ENCODE measurements at places on chromosomes 7 and 10. TPM values are rescaled to one million over a fixed set of nuclear protein-coding genes. Genes with fewer than 3 reads are reported as not detected.

Gene GPR15LG
- not detected for total RNA-seq

Gene VWC2
- total RNA-seq, result not detected

Gene CTTNBP2
- total RNA-seq, result 8.8 TPM

Gene IFIT1B
- not detected for total RNA-seq

Gene DLD
- 57.5 TPM for total RNA-seq

Gene AGAP5
- 5.4 TPM for total RNA-seq

Gene OR2A1
- total RNA-seq, result 0.33 TPM

Gene ADGRA1
- not detected for total RNA-seq

Gene CTAGE8
- total RNA-seq, result 0.48 TPM

- no peak overlapping the region for H3K27ac ChIP-seq
- H3K4me1 ChIP-seq, result no peaks in the 10 kb centered on the region
- no peaks in the 10 kb centered on the region for H3K36me3 ChIP-seq
- no peak for DNase-seq
Measured at GRCh38 chr10:105974803-105975456, 1189.6 kb downstream of the SORCS1 start.

DNA sequence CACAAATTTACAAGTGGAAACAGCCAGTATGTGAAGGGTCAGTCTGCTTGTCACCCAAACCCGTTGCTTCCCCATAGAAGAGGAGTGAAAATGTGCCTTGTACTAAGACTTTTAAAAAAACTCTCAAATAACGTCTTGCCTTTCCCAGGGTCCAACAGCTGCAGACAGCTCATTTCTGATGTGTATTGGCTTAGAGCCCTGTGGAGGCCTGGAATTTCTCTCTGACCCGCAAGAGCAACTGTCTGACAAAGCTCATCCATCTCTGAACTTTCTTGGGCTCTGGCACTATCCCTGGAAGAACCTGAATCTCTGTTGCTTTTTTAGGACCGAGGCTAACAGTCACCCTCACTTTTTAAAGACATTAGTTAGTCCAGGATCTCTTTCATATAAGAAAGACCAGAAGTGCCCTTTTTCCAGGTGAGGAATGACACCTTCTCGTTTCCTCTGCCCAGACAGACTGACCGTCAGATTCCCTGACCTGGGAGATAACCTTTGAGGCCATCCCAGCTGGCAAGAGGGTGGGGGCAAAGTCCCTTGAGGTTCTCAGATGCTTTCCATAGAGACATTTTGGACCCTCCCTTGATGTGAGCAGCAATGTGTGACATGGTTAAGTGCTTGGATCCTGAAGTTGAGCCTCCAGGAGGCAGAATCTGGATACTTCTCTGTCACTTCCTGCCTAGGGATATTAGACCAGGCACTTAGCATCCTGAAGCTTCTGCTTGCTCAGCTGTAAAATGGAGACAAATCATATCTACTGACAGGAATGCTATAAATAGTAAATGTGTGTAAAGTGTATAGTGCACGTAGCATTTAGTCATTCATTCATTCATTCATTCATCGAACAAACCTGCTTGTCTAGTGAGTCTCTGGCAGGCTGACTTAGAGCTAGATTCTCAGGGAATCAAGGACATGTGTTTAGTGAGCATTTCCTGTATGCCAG, 4.5 kb upstream of the NODAL start:
- peaks cover 5% of the 10 kb centered on the region for H3K4me1 ChIP-seq
- no peak overlapping the region for H3K27ac ChIP-seq
- no peak for DNase-seq
- H3K27me3 ChIP-seq, result no peaks in the 10 kb centered on the region
- H3K36me3 ChIP-seq, result no peaks in the 10 kb centered on the region

GRCh38 chr7:82699773-82700186, 256.2 kb upstream of the CACNA2D1 start:
- no peaks in the 10 kb centered on the region for H3K36me3 ChIP-seq
- DNase-seq, result peak; percentile 17
- no peak overlapping the region for H3K27ac ChIP-seq
- no peak overlapping the region for H3K4me3 ChIP-seq

- H3K27me3 ChIP-seq, result no peaks in the 10 kb centered on the region
- no peak overlapping the region for H3K27ac ChIP-seq
- H3K36me3 ChIP-seq, result no peaks in the 10 kb centered on the region
- no peak overlapping the region for H3K4me3 ChIP-seq
Measured at GRCh38 chr7:20116869-20117268, 100.3 kb downstream of the MACC1 start.

DNA sequence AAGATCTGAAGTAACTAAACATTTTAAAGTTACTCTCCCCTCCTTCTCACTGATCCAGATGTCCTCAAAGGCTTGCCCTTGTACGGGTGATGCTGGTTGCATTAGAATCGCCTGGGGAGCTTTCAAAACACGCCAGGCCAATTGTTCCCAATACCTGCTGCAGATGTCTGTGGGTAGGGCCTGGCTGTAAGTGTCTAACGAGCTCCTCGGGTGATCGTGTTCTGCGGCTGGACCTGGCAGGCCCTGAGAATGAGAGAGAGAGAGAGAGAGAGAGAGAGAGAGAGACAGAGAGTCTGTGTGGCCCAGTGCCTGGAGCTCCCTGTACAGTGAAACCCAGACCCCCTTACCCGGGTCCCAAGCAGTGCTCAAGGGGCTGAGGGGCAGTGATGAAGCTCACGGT, 8.4 kb downstream of the COL13A1 start:
- no peaks in the 10 kb centered on the region for H3K36me3 ChIP-seq
- no peak overlapping the region for H3K4me3 ChIP-seq
- H3K4me1 ChIP-seq, result no peaks in the 10 kb centered on the region
- no peaks in the 10 kb centered on the region for H3K27me3 ChIP-seq
- peak overlapping the region; percentile 3 for H3K27ac ChIP-seq
- no peak for DNase-seq

GRCh38 chr7:131835141-131835540, 278.7 kb upstream of the PODXL start:
- no peaks in the 10 kb centered on the region for H3K36me3 ChIP-seq
- no peak overlapping the region for H3K4me3 ChIP-seq
- no peak overlapping the region for H3K27ac ChIP-seq
- no peak for DNase-seq
- H3K4me1 ChIP-seq, result no peaks in the 10 kb centered on the region

DNA sequence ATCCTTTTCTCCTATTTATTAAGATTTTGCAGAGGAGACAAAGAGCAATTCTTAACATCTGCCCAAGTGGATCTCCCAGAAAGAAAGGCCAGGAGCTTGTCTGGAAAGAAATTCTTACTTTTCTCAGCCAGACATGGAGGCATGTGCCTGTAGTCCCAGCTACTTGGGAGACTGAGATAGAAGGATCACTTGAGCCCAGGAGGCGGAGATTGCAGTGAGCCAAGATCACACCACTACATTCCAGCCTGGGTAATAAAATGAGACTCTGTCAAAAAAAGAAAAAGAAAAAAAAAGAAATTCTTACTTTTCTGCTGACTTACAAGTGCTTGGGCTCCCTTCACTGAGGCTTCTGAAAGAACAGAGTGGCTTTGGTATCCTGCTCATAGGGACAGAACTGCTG, 2.4 kb upstream of the CYP3A43 start:
- no peak overlapping the region for H3K27ac ChIP-seq
- DNase-seq, result no peak
- no peak overlapping the region for H3K4me3 ChIP-seq
- no peaks in the 10 kb centered on the region for H3K27me3 ChIP-seq
- H3K4me1 ChIP-seq, result no peaks in the 10 kb centered on the region

- H3K4me3 ChIP-seq, result no peak overlapping the region
- no peaks in the 10 kb centered on the region for H3K4me1 ChIP-seq
- H3K27ac ChIP-seq, result no peak overlapping the region
- DNase-seq, result no peak
- H3K36me3 ChIP-seq, result no peaks in the 10 kb centered on the region
- H3K27me3 ChIP-seq, result no peaks in the 10 kb centered on the region
Measured at GRCh38 chr10:10056961-10057360, 960.7 kb upstream of the CELF2 start.

GRCh38 chr7:39153113-39153512, 175.4 kb downstream of the POU6F2 start:
- no peak overlapping the region for H3K27ac ChIP-seq
- no peak overlapping the region for H3K4me3 ChIP-seq
- H3K27me3 ChIP-seq, result no peaks in the 10 kb centered on the region
- DNase-seq, result no peak
- H3K4me1 ChIP-seq, result no peaks in the 10 kb centered on the region

GRCh38 chr7:82859106-82859850, 303.4 kb downstream of the PCLO start:
- no peak overlapping the region for H3K4me3 ChIP-seq
- no peaks in the 10 kb centered on the region for H3K27me3 ChIP-seq
- no peak for DNase-seq
- no peak overlapping the region for H3K27ac ChIP-seq
- no peaks in the 10 kb centered on the region for H3K4me1 ChIP-seq

DNA sequence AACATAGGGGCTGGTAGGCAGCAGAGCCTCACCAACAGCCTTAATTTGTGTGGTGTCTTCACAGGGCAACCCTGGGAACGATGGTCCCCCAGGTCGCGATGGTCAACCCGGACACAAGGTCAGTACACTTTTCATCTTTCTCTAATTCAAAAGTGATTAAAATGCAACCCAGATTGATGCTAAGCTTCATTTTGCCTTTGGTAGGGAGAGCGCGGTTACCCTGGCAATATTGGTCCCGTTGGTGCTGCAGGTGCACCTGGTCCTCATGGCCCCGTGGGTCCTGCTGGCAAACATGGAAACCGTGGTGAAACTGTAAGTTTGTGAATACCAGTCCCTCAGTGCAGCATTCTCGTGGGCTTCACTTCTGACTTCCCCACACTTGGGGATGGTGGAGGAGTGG, 30.9 kb downstream of the COL1A2 start:
- peaks cover 5% of the 10 kb centered on the region for H3K36me3 ChIP-seq
- no peak overlapping the region for H3K4me3 ChIP-seq
- H3K27ac ChIP-seq, result peak overlapping the region; percentile 23

- DNase-seq, result no peak
- H3K36me3 ChIP-seq, result no peaks in the 10 kb centered on the region
- H3K4me1 ChIP-seq, result no peaks in the 10 kb centered on the region
Measured at GRCh38 chr7:131637859-131638258, 81.4 kb upstream of the PODXL start.

DNA sequence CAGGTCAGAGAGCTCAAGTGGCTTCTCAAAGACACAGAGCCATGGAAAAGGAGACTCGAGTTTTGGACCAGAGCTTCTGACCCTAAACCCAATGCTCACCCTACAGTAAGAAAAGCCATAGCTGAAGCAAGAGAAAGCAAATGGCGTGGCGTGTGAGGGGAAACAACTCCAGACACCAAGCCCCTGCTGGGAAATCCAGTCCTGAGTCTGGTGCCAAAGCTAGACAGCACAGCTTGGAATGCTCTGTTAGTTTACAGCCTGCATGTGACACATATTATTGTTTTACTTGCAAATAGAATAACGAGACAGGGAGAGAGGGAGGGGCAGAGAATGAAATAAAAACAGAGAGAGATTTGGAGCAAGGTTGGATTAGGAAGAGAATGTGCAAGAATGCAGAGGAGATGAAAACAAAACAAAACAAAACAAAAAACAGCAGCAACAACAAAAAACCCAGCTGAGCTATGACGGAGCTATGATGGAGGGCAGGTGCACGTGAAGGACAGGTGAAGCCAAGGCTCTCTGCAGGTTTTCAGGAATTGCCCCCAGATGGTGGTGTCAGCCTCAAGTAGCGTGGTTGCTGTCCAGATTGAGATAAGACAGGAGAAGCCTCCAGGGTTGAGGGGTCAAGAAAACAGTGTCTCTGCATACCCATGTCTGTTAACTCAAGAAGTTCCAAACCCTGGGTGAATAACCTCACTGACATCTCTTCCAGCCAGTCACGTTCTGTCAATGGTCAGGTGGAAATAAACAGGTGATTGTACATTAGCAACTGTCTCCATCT, 69.7 kb upstream of the LRRC18 start:
- no peak overlapping the region for H3K4me3 ChIP-seq
- H3K27me3 ChIP-seq, result no peaks in the 10 kb centered on the region
- no peak overlapping the region for H3K27ac ChIP-seq
- no peaks in the 10 kb centered on the region for H3K4me1 ChIP-seq

DNA sequence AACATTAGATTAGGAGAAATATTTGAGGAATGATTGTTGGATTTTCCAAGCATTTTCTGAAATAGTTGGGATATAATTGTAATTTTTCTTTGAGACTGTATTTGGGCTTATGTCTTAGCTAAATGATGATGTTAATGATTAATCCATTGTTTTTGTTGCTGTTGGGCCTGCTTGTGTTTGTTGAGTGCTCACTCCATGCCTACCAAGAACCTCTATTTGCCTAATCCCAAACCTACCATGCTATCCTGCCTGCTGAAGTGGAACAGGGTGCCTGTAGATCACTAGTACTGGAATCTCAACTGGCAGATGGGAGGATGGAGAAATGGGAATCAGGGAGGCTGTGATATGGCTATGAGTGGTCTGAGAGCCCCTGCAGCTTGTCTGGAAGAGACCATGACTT, 565.5 kb downstream of the SORCS3 start:
- H3K4me3 ChIP-seq, result no peak overlapping the region
- H3K27ac ChIP-seq, result no peak overlapping the region
- no peaks in the 10 kb centered on the region for H3K36me3 ChIP-seq
- no peaks in the 10 kb centered on the region for H3K4me1 ChIP-seq

DNA sequence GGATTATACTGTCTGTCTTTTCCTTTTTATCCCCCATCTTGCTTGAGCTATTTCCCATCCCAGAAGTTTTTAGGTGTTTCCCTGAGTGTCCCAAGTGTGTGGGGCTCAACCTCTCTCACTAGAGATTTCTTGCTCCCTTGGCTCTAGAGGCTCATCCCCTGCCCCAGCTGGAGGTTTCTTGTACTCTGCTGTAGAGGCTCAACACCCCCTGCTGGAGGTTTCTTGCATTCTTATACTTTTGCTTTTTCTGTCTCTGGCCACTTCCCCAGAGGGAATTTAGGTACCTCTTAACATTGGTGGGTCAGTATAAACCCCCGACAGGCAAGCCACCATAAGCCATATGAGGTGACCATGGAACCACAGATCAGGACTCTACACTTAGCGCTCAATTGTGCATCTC, 114.2 kb upstream of the FAM3C start:
- no peak overlapping the region for H3K4me3 ChIP-seq
- no peak overlapping the region for H3K27ac ChIP-seq
- H3K27me3 ChIP-seq, result no peaks in the 10 kb centered on the region
- H3K36me3 ChIP-seq, result no peaks in the 10 kb centered on the region
- H3K4me1 ChIP-seq, result no peaks in the 10 kb centered on the region
- DNase-seq, result no peak

DNA sequence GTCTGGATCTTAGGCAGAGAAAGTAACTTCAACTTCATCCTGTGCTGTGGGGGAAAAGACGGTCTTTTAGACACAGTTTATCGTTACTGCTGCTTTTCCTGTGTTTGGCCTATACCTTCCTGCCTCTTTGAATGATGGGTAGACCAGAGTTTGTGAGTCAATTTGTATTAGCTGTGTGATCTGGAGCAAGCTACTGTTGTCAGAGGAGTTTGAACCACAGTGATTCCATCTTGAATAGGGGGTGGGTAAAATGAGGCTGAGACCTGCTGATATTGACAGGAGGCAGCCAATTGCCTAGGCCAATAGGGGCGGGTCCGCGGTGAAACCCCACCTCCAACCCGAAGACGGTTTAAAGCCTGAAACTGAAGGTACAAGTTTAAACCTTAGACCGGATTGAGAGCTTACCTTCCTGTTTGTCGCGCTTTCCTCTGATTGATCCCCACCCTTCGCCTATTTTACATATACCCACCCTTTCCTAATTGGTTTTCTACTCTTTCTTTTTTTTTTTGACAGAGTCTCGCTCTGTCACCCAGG, 35.8 kb upstream of the EIF4H start:
- no peak overlapping the region for H3K27ac ChIP-seq
- no peak overlapping the region for H3K4me3 ChIP-seq
- no peaks in the 10 kb centered on the region for H3K4me1 ChIP-seq
- no peak for DNase-seq
- H3K36me3 ChIP-seq, result no peaks in the 10 kb centered on the region

Measured in breast epithelium (tissue), 4 donors.